Pancreas (tissue), 10 donors: ENCODE measurements at places on chromosomes 13 and 19. TPM values are rescaled to one million over a fixed set of nuclear protein-coding genes. Genes with fewer than 3 reads are reported as not detected.

GRCh38 chr19:30320466-30320865 lies 51.7 kb upstream of the ZNF536 start:
- no peak for DNase-seq
- no peak overlapping the region for H3K27ac ChIP-seq
- H3K36me3 ChIP-seq = no peaks in the 10 kb centered on the region
- H3K4me3 ChIP-seq = no peak overlapping the region
- no peaks in the 10 kb centered on the region for H3K4me1 ChIP-seq

DNA sequence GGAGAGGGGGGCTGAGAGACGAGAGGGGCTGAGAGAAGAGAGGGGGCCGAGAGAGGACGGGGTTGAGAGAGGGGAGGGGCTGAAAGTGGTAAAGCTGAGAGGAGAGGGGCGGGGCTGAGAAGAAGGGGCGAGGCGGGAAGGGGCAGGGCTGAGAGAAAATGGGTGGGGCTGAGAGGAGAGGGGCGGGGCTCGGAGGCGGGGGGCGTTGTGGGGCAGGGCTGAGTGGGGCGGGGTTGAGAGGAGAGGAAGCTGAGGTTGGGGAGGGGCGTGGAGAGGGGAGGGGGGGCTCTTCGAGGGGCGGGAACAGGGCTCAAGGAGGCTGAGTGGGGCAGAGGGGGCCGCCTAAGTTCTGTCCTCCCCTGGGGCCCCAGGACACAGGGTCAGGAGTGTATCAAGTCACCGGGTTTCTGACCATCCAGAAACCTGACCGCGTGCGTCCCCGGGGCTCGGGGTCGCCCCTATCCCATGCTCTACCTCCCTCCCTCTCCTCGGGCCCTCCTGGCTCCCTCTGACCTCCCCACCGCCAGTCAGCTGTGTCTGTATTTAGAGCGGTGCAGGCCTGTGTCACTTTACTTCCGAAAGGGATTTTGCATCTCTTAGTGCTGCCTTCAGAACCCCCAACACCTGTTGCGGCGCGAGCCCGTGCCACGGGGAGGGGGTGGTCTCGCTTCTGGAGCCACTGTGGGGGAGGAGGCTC lies 38.6 kb upstream of the SEMA6B start:
- peaks cover 3% of the 10 kb centered on the region for H3K27me3 ChIP-seq
- no peak overlapping the region for H3K27ac ChIP-seq
- peak; percentile 58 for DNase-seq

GRCh38 chr19:16825312-16826052 lies 3.7 kb upstream of the SIN3B start:
- no peaks in the 10 kb centered on the region for H3K4me1 ChIP-seq
- peak; percentile 47 for DNase-seq
- no peaks in the 10 kb centered on the region for H3K27me3 ChIP-seq
- peak overlapping the region; percentile 39 for H3K4me3 ChIP-seq
- H3K36me3 ChIP-seq = no peaks in the 10 kb centered on the region
- no peak overlapping the region for H3K27ac ChIP-seq

DNA sequence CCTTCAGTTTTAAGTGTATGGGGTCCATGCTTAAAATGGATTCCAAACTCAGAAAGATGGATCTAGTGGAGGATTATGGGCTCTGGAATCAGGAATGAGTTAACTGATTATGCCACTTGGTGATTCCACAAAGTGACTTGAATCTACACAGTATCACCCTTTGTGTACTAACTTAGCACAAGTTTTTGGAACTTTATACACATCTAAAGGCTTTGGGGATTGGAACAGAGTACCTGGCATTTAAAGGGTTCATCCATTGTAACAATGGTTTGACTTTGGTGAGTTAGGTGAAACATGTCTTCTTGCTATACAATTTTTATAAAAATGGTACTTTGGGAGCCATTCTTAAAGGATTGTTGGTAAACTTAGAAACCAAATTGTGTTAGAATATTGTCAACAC lies 1.1 kb downstream of the RPL21 start:
- peaks cover 32% of the 10 kb centered on the region for H3K4me1 ChIP-seq
- no peak for DNase-seq
- no peaks in the 10 kb centered on the region for H3K27me3 ChIP-seq
- H3K27ac ChIP-seq = peak overlapping the region; percentile 92
- peak overlapping the region; percentile 94 for H3K4me3 ChIP-seq

Gene OR1M1
- not detected for total RNA-seq
